Activated T-cell treated with anti-CD3 and anti-CD28 coated beads for 24 hours (primary cell): ENCODE measurements at places on chromosomes 12 and 14.

DNA sequence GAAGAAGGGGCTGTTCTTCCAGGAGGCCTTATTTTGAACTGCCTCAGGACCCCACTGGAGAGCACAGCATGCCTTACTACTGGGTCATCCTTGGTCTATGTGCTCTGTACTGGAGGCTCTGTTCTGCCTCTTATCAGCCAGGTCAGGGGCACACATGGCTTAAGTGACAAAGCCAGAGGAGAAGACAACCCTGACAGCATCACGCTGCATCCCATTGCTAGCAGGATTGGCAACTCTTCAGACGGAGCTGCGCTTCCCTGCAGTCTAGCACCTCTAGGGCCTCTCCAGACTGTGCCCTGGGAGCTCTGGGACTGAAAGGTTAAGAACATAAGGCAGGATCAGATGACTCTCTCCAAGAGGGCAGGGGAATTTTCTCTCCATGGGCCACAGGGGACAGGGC is 17.3 kb upstream of the TIGAR start:
- DNase-seq, result no peak

GRCh38 chr12:84874125-84874824 is 38.3 kb downstream of the SLC6A15 start:
- DNase-seq, result no peak

DNA sequence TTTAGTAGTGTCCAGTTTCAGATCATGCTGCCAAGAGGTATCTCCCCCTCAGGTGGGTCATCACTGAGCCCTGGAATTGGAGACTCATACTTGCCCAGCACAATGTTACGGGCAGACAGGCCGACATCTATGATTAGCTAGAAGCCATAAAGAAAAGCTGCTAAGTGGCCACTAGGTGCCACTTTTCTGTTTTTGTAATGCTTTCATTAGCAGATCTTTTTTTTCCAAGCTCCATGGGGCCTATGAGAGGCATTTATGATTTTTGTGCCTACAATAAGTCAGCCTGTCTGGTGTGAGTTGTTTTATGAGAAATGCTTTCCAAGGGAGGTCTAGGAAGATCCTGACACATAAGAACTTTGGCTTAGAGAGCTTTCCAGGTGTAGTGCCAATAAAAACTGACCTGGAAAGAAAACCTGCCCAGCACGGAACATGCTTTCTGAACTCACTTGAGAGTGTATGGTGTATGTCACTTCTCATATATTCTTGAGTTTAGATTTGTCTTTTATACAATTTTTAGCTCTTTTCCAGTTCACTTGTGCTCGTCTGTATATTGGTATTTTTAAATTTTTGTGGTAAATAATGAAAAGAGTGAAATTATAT is 21.8 kb upstream of the SMCO2 start:
- DNase-seq, result no peak

GRCh38 chr12:103499571-103499970 is 3.8 kb upstream of the C12orf42 start:
- DNase-seq, result no peak

GRCh38 chr12:110568752-110569151 is 14.4 kb downstream of the PPTC7 start:
- DNase-seq, result no peak

- no peak for DNase-seq
Measured at GRCh38 chr12:104309446-104309993, 6.0 kb downstream of the EID3 start.

DNA sequence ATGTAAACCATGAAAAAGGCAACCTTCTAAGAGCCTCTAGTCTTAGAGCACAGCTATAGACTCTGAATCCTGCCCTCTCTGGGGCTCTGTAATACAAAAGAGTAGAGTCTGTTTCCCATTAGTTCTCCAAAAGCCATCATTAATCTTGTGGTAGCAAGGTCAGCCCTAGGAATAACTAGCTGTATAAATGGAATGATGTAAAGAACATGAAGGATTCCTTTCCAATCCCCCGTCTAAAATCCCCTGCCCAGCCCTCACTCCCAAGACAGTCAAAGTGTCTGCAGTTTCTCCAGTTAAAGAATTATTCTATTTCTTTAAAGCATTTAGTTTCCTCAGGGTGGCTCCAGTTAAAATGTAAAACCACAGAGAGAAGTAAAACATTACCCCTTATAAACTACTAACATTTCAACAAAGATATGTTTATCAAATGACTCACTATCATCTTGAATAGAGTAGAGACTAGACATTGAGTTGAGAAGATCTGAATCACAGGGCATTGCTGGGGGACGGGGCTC is 104.2 kb downstream of the ST8SIA1 start:
- no peak for DNase-seq

DNA sequence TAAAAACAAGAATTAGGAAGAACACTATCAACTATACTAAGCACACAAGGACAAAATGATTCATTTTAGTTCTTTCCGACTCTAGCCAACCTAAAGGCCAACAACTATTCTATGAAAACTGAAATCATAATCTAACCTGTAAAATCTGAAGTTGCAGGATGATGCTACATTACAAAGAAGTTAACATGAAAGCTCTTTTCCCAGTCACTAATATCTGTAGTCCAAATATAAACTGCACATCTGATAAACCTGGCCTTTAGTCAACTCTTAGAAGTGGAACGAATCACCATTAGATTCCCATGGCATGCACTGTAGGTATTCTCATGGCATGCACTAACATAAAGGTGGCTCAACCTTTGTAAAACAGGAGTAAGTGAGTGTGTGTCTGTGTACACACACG is 41.7 kb downstream of the BLTP3B start:
- DNase-seq, result no peak

- no peak for DNase-seq
Measured at GRCh38 chr12:45703942-45704341, 25.6 kb upstream of the ARID2 start.

DNA sequence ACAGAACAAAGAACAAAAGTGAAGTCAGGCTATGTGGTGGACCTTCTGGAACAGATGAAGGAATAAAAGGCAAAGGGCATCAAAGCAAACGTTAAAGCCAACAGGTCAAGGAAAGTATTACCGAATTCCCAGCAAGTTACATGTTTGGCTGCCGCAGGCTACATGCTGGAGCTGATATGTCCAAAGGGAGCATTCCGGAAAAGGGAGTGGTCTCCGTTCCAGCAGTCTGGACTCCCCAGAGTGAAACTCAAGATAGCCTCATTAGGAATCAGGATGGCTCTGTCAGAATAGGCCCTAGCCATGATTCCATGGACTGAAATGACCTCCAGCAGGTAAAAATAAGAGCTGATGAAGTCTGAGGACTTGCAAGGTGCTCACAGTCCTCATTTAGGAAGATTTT is 379.8 kb upstream of the PRICKLE1 start:
- DNase-seq, result no peak

DNA sequence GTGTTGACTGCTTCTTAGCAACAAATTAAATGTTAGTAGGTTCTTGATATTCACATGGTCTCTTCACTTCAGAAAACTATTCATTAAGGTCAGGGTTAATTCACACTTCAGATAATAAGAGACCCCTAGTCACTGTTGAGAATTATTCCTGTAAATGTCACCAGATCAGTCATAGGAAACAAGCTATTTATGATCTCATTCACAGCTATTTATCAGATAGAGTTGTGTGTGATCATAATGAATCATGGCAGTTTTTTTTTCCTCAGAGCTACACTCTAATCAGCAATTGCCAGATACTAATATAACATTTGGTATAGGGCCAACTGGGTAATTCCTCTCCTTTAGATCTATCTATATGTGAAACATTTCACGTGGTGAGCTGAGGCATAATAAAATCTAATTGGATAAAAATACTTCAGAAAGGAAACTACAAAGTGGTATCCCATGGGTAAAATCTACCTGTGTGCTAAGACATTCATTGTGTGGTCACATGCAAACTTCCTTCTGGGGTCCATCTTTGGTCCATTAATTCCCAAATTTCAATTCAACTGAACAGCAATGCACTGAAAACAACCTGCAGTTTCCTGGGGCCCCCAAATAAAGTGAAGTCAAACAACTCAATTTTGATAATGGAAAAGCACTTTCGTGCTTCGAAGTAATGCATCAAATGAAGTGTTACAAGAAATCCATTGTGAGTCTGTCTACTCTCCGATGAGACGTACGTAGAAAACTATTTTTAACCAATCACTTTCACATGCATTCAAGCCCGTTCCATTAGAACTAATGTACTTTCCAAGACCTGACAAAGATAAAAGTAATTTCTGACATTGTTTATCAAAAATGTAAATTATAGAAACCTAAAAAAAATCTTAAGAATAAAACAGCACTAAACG is 197.0 kb downstream of the ACSS3 start:
- DNase-seq, result no peak

GRCh38 chr14:65387628-65388027 is 24.9 kb upstream of the FUT8 start:
- DNase-seq, result no peak

DNA sequence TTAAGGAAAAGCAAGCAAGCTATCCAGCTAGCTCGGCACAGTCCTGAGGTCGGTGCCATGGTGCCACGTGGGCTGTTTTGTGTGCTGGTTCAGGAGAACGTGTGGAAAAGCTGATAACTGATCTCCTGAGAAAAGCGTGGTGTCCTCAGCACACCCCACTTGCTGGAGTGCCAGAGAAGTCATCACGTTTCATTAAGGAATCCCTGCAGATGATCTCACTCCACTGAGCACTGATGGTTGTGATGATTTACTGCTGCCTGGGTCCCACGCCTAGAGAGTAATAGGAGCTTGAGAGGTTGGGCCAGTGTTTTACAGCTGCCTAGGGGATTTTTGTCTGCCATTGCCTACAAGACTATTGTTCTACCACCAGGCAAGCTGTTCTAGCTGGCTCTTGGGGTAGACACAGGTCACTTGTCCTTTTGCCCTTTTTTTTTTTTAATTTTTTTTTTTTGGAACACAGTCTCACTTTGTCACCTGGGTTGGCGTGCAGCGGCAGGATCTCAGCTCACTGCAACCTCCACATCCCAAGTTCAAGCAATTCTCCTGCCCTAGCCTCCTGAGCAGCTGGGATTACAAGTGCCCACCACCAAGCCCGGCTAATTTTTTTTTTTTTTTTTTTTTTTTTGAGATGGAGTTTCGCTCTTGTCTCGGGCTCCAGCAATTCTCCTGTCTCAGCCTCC is 42.3 kb upstream of the EVL start:
- DNase-seq, result no peak

DNA sequence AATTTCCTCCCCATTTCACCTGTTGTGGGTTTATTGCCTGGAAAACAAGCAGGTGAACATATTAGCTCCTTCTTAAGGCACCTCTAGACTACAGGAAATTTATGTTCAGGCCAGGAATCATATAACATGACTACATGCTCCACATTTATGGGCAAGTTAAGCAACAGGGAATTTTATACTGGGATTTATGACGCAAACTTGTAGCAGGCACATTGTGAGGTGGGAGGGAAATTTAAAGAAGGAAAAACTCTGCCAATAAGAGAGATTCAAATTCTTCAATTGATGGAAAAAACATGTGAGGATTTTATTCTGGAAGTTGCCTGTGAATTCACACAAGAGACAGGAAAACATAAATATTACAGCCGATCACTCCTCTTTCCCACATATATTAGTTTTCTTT is 93.9 kb downstream of the TBC1D30 start:
- DNase-seq, result no peak

- DNase-seq, result no peak
Measured at GRCh38 chr12:55931780-55932550, 1.0 kb downstream of the DGKA start.

DNA sequence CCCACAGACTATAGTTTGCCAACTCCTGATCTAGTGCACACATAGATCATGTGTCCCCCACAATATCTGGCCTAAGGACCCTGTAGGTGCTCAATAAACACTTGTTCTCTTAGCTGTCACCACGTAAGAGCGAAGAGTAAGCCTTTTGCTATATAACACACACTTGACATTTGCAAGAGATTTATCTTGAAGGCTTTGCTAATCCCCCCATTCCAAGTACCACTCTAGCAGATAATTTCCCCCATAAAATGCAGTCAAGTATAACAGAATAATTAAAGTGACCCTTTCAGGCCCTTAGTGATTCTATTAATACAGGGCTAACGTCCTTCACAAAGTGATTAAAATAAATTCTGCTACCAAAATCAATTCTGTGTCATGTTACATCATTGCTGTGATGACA is 87.5 kb downstream of the PLXNC1 start:
- no peak for DNase-seq

DNA sequence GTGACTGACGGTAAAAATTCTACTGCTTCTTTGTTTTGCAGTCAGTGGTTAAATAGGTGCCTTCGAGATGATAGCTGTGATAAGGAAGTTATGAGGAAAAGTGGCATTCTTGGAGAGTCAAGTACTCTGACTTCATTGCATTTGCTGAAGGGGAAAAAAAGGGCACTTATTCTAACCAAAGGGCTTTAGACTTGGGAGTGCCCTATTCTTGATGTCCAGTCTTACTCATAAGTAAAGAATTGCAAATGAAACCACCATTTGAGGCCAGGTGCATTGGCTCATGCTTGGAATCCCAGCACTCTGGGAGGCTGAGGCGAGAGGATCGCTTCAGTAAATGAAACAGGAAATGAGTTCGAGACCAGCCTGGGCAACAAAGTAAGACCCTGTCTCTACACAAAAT is 40.3 kb downstream of the BRAP start:
- DNase-seq, result no peak

DNA sequence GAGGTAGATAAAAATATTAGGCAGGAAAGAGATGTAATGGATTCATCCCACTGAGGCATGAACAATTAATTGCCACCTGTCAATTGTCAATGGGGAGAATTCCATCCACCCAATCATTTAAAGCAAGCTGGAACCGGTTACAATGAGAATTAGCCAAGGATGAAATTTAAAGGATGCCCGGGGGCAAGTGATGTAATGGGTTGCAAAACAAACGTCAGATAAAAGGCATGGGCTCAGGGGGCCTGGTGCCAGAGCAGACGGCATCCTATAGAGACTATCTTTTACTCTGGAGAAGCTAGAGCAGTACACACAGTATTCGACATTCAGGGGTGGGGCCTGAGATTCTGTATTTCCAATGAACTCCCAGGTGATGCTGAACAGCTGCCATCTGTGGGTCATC is 80.5 kb upstream of the ZFP36L1 start:
- DNase-seq, result no peak

- no peak for DNase-seq
Measured at GRCh38 chr14:82075566-82075965, 541.9 kb upstream of the SEL1L start.

- no peak for DNase-seq
Measured at GRCh38 chr14:38127356-38127755, 80.3 kb upstream of the SSTR1 start.

DNA sequence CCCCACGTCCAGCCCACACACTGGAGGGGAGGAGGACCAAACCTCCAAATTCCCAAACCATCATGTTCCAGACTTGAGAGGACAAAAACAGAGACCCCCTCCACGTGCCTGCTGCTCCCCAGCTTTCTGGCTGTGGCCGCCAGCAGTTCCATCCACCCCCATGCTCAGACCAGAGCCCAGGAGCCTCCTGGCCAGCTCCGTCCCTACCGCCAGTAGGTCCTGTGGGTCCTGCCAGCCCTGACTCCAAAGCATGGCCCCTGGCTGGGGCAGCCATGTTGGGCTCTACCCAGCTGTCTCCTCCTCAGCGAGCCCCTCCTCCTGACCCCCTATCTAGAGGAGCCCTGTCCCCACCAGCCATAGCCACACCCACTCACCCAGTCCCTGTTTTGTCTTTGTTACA is 227.3 kb upstream of the RTL1 start:
- no peak for DNase-seq
